ENCODE measurements at places on chromosomes 1 and 21.

DNA sequence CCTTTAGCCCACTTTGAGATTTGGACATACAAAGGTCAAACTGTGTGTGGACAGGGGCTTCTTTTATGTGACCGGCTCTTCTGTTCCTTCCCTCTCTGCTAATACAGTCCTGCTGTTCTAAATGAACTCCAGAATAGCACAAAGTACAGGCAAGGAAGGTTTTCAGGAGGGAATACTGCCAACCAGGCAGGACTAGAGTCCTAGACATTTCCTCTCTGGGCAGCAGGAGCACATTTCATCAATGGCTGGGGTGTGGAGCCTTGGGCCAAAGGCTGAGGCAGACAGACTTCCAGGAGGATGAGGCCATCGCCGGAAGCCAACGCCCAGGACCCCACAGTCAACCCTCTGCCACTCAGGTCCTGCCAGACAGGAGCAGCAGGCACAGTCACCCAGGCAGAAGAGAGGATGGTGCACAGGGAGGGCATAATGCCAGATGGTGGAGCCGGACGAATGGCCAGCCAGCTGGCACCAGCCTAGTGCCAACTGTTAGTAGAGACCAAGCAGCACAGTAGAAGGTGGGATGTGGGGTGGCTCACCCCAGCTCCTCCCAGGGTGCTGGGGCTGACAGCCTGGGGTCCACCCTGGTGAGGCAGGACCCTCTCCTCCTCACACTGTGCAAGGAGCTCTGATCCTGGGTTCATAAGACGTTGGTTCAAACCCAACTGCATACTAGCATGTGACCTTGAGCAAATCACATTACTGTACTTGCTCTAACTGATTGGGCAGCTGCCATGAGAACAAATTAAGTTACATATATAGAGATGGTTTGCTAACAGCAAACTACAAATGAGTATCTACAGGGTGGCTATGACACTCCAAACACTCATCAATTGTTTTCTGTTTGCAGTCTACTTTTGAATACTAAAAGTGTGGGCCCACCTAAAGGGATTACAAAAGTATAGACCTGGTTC is 410.7 kb downstream of the SIPA1L2 start:
- no peak for DNase-seq

- DNase-seq = no peak
These were observed 20.4 kb downstream of the PRMT6 start for GRCh38 chr1:107076841-107077240.

DNA sequence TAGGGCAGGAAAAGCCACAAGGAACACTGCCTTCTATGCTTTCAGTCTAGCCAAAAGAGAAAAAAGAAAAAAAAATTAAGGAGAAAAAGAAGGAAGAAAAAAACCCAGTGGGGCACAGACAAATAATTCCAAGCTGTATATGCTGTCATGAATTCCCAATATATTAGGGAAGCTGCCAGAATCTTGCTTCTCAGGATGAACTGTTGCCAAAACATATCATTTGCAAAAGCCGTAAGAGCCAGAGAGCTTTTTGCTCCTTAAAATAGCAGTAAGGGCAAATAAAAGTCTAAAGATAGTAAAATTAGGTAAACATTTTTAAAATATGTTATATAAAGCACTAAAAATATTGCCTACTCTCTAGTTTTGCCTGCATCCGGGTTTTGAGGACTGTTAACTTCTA is 52.1 kb downstream of the PGM1 start:
- DNase-seq = no peak

DNA sequence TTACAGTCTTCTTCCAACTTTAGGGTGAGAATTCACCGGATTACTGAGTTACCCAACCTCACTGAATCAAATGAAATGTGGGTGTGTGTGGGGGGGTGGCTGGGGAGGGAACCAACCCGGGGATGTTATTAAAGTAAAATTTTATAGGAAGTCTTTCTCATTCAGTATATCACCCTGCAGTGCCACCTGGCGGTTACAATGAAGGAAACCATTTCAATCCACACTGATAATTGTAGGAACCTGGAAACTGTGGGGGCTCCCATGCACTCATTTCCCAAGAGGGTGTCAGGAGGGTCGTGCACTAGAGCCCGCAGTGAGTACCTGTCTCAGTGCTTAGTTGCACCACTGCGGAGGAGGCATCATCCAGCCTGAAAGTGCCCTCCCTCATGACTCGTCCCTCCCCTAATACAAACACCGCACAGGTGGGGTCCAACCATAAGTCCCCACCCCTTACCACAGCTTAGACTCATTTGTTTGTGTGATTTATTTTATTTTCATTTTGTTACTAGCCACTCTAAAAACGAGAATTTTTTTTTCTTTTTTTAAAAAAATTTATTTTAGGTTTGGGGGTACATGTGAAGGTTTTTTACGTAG is 29.1 kb upstream of the IGSF5 start:
- DNase-seq = peak; percentile 38

DNA sequence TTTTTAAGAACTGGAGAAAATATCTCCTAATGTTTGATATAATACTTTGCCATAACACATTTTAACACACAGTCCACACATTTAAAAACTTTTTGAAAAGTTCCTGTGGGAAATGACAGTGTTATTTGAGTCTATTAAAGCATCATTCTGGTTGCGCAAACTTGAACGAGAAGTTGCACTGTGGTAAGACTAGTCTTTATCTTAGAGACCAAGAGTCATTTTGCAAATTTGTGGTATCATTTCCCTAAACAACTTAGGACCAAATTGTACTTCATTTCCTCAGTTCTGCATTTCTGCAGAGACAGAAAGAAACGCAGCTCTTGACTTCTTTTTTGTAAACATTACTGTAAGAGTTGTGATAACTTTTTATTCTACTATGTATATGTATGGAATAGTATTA is at the start of gene RGS18:
Gene RGS18, plus strand, starts transcription at position 282 of the 400 bp plus-strand sequence. CDS start 176 bp downstream, outside the sequence.
- no peak for DNase-seq

- no peak for DNase-seq
These were observed 14.8 kb downstream of the SH3BP5L start for GRCh38 chr1:248810727-248811513.

- DNase-seq = no peak
These were observed 71.8 kb downstream of the ODF2L start for GRCh38 chr1:86324130-86324822.

- no peak for DNase-seq
These were observed 196.5 kb downstream of the DYRK1A start for GRCh38 chr21:37562920-37563640.

DNA sequence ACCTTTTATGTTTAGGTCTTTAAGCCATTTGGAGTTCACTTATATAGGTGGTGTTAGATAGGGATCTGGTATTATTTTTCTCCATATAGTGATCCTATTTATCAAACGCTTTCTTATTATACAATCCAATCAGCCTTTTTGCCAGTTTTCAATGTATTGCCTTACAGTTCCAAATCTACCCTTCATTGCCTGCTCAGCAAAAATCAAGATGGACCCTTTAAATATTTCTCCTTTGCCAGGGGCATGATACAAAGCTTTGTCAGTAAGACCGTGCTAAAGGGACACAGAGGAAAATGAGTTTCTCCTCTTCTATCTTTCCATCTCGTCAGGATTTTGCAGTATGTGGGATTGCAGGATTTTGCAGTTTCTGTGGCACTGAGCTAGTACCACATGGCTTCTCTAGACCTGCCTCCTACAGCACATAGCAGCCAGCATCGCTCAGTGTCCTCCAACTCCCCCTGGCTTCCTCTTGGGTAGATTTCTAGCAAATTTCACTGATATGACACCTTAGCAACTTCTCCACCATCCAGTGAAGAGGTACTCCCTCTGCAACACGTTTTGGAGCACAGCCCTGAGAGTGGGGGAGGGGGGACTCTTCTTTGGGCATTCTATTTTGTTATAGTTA is 22.5 kb upstream of the CAP1 start:
- no peak for DNase-seq

GRCh38 chr1:93844262-93845045 is 34.6 kb downstream of the DNTTIP2 start:
- peak; percentile 44 for DNase-seq

GRCh38 chr1:53286955-53287354 is 40.9 kb downstream of the LRP8 start:
- no peak for DNase-seq

GRCh38 chr1:23325393-23325792 is 18.7 kb downstream of the HNRNPR start:
- no peak for DNase-seq

DNA sequence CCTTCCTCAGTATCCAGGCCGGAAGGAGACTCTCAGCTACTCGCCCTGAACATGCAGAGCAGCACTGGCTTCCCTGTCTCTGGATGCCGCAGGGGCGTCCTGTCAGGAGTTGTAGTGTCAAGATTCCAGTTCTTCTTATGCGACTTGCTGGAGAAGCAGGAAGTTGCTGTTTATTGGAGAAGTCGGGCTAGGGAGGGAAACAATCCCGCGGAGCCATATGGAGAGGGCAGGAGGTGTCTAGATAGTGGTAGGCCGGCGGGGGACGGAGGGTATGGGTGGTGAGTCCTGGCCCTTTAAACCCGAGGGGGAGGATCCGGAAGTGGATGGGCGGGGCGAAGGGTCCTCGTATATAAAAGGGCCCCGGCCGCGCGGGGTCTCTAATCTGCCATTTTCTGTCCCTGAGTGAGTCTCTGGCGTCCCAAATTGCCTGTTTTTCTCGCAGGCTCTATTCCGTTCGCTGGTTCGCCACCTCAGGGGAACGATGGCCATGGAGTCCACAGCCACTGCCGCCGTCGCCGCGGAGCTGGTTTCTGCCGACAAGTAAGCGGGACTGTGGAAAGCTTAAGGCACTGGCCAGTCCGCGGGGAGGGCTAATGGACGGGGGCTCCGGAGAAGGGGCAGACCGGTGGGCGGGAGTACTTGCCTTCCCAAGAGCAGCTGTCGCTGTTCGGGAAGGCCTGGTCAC is at the start of gene NASP:
Gene NASP, plus strand, starts transcription at position 376 of the 685 bp plus-strand sequence. Its CDS starts 106 bp downstream, at position 482.
- DNase-seq = peak; percentile 88

DNA sequence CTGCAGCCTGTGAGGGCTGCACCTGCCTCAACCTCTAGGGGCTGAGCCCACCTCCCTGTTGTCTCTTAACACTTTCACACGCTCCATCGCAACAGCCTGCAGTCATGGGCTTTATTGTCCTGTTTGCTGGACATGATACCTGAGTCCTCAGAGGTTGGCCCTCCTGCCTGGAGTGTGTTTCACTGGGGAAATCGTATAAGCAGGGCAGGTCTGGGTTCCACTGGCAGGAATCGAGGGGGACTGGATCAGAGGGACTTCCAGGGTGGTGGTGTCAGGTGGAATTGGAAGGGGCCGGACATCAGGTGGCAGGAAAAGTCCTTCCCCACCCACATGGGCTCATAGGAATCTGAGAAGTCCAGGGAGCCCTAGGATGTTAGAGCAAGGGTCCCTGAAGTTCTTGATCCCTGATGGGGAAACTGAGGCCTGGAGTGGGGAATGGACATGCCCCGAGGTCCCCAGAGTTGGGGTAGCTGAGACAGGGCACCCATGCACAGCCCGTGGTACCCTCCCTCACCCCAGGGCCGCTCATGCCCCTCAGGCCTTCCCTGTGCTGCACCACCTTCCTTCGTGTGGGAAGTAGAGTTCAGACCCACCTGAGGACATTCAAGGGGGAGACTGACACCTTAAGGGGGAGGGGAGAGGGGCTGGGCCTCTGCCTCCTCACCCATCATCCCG is 66.6 kb downstream of the PIK3CD start:
- no peak for DNase-seq

DNA sequence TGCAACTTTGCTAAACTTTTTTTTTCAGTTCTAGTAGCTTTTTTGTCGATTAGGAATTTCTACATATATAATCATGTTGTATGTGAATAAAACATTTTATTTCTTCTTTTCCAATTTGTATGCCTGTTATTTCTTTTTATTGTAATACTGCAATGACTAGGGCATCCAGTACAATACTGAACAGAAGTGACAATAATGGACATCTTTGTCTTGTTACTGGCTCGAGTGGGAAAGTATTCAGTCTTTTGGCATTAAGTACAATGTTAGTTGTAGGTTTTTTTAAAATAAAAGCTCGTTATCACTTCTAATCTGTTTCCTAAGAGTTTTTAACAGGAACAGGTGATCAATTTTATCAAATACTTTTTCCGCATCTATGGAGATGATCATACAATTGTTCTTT is 9.8 kb downstream of the STPG1 start:
- no peak for DNase-seq

DNA sequence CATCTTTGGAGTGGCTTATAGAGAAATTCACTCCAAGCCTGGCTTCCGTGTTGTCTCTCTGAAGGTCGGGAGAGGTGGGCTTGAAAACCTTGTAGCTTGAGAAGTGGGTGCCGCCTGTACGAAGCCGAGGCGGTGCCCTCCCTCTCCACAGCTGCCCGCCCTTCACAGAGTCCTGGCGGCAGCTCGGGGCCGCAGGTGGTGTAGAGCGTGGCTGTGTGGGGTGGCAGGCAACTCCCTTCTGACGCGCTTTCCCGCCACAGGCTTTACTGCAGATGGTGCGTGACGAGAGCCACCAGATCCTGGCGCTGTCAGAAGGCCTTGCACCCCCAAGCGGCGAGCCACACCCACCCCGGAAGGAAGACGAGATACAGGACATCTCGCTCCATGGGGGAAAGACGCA is 33.1 kb upstream of the DIP2A start:
- DNase-seq = no peak

DNA sequence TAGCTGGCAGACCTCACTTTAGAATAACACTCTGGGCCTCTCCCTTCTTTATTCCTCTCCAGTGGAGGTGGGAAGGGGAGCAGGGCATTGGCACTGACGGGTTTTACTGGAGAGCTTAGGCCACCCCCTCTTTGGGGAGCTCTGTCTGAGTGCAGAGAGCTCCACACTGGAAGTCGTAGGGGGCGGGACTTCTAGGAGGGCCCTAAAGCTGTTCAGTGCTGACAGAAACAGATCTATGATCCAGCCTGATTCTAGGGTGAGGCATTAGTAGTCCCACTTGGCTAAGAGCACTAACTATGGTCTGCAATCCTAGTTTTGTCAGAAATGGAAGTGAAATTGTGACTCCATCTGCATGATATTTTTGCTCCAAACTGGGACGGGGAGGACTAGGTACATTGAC is 138.7 kb downstream of the MIS18A start:
- no peak for DNase-seq

DNA sequence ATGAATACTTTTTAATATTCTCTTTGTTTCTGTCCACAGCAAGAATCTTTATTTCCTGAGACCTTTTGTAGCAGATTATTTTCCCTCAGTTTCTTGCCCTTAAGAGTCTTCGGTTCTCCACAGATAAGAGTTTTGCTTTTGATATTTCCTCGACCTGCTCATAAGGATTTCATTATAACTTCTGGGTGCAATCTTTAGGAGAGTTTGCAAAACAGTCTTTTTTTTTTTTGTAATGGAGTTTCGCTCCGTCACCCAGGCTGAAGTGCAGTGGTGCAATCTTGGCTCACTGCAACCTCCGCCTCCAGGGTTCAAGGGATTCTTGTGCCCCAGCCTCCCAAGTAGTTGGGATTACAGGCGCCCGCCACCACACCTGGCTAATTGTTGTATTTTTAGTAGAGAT is 10.1 kb upstream of the UBE4B start:
- no peak for DNase-seq

- DNase-seq = no peak
These were observed 302.6 kb upstream of the C1orf87 start for GRCh38 chr1:60376196-60376595.

DNA sequence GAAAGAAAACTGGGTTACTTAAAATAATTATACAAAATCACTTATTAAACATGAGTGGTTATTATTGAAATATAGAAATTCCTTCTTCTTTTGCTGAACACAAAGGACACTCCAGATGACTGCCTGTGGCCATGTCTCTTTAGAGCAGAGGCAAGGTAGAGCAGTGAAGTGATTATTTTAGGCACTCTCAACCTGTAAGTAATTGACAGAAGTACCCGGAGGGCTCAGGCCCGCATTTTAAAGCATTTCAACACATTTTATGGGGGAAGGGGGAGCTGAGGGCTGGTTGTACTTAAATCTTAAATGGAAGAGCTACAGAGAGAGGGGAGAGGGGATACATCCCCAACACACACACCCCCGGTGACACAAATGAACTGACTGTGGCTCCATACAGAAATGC is 10.2 kb downstream of the OSCP1 start:
- no peak for DNase-seq

- no peak for DNase-seq
These were observed 1.4 kb upstream of the ATP1B1 start for GRCh38 chr1:169105087-169105433.
